ENCODE measurements at places on chromosomes 6 and 20.

DNA sequence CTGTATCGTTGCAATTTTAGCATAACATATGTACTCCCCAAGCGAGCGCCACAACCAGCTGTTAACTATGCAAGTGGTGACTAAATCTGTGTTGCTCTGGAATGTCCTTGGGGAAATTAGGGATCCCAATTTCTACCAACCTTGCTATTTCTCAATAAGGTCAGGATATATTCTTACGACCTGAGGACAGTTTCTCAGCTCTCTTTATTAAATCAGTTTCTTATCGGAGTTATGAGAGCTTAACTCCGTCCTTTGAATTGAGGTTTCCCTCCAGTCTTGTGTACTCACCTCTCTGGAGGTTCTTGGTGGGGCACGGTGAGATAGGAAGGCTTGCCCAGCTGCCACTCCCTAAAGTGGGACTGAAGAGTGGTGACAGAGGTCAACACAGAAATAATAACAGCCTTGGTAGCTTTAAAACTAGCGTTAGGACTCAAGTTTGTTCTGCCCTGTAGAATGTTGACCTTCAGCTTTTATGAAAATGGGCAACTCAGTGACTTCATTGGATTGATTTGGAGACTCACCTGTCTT, 694 bp downstream of the MRPS18B start:
- no peak for DNase-seq

GRCh38 chr20:32325706-32326503, 32.2 kb upstream of the ASXL1 start:
- no peak for DNase-seq

DNA sequence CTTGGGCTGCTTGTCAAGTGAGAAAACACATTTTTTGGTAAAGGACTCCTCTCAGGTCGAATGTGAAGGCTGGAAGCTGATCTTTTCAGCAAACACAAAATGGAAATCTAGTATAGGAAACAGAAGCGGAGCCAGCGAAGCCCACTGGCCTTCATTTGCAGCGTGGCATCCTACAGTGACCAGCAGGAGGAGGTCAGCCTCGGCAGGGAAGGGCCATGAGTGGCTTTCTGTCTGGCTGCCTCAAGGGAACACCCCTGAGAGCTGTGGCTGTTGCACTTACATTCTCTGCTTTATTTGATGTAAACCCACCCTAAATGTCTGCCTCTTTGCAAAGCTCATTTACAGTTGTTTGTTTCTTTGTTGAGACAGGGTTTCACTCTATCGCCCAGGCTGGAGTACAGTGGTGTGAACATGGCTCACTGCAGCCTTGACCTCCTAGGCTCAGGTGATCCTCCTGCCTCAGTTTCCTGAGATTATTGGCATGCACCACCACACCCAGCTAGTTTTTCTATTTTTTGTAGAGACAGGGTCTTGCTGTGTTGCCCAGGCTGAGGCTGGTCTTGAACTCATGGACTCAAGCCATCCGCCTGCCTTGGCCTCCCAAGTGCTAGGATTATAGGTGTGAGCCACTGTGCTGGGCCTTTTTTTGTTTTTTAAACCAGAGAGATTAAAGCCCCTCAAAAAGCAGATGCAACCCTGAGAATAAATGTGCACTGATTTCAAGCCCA, 322.0 kb upstream of the SOX4 start:
- DNase-seq, result no peak

DNA sequence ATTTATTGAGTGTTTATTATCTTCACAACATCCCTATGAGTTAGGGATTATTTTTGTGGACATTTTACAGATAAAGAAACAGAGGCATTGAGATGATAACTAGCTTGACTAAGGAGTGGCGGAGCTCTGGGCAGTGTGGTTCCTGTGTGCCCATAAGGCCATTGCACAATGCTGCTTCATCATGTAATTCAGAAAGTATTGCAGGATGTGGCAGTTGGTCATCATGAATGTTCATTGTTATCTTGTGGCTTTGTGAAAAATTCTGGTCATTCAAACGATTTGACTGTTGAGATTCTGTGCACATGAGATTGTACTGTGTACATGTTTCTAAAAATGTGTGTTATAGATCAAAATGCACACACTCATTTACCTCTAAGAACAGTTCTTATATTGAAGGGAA, 150.8 kb downstream of the ESR1 start:
- no peak for DNase-seq

DNA sequence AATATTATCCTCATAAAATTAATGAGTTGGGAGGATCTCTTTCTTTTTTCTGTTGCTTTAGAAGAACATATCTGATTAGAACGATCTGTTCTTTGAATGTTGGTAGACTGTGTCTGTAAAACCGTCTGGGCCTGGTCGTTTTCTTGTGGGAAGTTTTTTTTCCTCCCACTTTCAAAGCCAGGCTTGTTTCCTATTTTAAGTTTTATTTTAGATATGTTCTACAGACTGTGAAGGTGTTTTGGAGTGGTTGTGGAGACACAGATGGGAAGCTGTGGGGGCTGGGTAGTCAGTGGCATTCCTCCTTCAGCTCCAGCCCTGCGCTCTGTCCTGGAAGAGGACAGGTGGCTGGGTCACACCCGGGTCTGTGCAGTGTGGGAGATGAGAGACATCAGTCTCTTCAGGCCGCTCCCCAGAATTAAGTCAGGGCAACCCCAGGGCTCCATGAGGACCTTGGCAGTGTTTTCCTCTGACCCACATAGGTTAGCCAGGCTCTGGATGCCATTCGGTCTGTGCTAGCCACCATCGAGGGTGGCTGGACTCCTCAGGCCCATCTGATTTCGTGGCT, 92.0 kb upstream of the SCP2D1 start:
- no peak for DNase-seq

- no peak for DNase-seq
These were observed 775 bp upstream of the TTLL2 start for GRCh38 chr6:167324111-167324510.

DNA sequence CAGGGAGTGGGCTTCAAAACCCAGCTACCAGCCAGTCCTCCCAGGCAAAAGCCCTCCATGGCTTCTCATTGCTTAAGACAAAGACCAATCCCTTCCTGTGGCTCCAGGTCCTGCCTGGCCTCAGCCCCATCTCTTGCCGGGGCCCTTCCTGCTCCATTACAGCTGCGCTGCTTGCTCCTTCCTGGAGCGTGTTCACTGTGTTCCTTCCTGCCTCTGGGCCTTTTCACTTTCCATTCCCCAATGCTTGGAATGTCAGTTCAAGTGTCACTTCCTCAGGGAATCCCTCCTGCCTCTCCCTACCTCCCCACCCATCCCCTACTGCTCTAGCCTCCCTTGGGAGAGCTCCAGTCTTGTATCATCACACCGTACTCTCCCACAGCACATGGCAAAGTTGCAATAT, 11.1 kb upstream of the ITPR3 start:
- no peak for DNase-seq

DNA sequence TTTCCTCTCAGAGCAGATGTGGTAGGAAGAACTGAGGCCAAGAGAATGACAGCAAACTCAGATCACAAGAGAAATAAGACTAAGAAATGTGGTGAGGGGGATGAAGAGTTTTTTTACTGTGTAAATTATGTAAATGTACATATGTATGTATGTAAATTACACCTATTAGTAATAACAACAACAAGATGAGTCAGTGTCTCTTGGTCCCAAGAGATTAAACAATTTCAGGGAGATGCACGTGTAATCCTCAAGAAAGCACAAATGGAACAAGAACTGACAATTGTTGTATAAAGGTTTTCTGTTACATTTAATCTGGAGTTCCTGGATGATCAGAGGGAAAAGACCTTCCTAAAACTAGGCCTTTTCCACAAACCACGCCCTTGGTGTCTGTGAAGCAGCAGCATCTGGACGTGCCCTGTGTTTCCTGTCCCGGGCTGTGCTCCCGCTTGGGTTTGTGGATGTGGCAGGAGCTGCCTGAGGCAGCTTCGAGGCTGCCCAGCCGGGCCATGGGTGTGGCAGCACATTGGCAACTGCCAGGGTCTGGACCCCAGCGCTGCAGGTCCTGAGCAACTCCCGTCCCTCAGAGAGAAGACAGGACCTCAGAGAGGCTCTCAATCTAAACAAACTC, 994 bp downstream of the CLDN20 start:
- DNase-seq, result no peak

- no peak for DNase-seq
These were observed 648.8 kb upstream of the AGPAT4 start for GRCh38 chr6:161922631-161923119.

GRCh38 chr20:31704225-31705119, 18.2 kb downstream of the BCL2L1 start:
- DNase-seq, result no peak

- no peak for DNase-seq
These were observed 73.2 kb downstream of the BCKDHB start for GRCh38 chr6:80179695-80180094.

- DNase-seq, result no peak
These were observed 4.9 kb downstream of the ALDH8A1 start for GRCh38 chr6:134945045-134945444.

DNA sequence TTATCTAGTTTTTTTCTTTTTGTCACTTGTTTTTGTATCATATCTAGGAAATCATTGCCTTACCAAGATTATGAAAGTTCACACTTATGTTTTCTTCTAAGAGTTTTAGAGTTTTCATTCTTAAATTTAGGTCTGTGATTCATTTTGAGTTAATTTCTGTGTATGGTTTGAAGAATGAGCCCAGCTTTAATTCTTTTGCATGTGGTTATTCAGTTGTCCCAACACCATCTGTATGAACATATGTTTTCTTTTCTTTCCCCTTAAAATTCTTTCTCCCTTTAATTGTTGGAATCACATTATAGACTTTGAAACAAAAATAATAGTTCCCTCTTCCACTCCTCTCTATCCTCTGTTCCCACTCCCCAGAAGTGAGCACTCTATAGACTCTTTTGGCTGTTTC, 85.4 kb downstream of the SLX4IP start:
- DNase-seq, result no peak

DNA sequence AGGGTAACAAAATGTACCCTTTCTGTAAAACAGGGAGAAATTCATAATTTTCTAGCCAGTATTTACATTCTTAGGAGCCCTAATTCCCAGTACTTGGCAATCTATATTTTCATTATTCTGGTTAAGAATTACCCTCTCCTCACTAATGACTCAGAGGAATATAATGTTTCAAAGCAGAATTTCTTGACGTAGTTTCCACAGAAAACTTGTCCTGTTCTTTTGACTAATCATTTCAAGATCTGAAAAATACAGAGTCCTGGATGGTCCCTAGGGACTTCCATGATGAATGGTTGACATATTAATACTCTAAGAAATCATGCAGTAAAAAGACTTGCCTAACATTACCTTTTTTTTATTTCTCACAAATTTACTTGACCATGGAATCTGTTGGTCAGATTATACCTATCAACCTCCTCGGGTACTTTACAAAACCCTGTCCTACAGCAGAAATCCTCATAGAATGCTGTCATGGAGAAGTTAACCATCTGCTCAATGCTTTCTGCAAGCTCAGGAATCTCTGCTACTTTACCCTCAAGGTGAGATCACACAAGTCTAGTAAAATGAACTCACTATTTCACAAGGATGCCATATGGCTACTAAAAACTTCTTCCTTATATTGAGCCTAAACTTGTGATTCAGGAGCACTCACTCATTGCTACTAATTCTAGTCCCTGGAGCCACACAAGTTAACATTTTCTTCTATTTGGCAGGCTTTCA, 202.1 kb upstream of the CNR1 start:
- DNase-seq, result no peak

GRCh38 chr6:128370072-128370471, 150.3 kb downstream of the PTPRK start:
- no peak for DNase-seq

GRCh38 chr6:68632734-68633133, 2.3 kb upstream of the ADGRB3 start:
- no peak for DNase-seq

- no peak for DNase-seq
These were observed 26.6 kb downstream of the NCOA5 start for GRCh38 chr20:46063151-46063550.

DNA sequence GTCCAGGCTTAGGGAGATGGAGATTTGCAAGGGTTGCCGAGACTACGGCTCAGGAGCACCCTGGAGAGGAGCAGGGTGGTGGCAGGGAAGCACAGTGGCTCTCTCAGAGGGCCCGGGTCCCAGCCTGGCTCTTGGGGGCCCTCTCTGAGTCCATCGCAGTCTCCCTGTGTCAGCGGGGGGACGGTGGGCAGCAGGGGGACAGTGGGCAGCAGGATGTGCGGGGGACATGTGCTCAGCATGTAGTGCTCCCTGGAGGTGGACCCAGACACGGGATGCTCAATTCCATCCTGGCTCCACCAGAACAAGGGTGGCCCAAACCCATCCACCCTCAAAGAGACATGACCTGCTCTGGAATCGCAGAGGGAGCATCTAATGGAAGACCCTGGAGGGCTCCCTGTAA, 43.0 kb upstream of the ZBP1 start:
- DNase-seq, result no peak

DNA sequence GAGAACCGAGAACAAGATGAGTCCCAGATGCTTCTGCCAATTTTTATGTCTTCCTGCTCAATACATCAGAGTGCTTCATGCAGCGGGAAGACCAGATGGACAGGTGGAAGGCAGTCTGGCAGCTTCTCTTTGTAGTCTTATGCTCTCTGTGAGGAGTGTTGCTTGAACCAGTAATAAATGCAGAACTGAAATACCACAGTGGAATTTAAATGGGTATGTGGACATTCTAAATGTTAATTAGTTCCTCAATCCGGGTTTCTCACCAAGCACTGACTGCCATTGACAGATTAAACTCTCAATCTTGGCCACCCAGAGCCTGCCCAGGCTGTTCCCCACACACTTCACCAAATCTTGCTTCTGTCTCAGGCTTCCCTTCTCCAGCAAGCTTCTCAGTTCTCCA, 695.5 kb upstream of the CHD6 start:
- no peak for DNase-seq

DNA sequence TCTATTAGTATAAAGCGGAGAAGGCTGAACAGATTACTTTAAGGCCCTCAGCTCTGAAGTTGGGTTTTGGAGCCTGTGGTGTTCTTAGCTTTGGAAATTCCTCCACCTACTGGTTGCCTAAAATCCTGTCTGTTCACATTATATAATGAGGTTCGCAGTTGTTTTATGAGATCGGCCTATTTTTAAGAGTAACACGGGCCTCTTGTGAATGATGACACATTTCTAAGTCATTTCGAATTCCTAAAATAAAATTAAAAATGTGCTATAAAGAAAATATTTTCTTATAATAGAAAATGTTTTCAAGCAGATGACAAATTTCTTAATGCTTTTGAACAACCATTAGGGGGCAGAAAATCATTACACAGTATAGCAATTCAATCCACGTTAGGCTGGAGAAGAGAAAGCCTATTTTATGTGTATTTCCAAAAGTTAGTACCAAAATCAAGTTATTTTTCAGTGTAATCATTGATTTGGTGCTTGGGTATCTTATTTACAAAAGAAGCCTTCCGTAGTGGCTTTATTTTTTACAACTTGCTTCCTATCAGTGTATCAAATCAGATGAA, 15.8 kb upstream of the FAM8A1 start:
- DNase-seq, result no peak

GRCh38 chr20:32560989-32561830, 23.9 kb downstream of the NOL4L start:
- DNase-seq, result no peak

GRCh38 chr20:17659801-17660200, 22.2 kb downstream of the RRBP1 start:
- DNase-seq, result no peak

GRCh38 chr20:60317401-60317800, 359.2 kb downstream of the CDH26 start:
- no peak for DNase-seq

GRCh38 chr6:33093855-33094254, 18.1 kb downstream of the HLA-DPB1 start:
- DNase-seq, result no peak
